Aorta (tissue), 5 donors: ENCODE measurements at places on chromosomes 13 and 19.
A peak's percentile ranks its signal among the peaks of the same experiment; 100 is the strongest.

DNA sequence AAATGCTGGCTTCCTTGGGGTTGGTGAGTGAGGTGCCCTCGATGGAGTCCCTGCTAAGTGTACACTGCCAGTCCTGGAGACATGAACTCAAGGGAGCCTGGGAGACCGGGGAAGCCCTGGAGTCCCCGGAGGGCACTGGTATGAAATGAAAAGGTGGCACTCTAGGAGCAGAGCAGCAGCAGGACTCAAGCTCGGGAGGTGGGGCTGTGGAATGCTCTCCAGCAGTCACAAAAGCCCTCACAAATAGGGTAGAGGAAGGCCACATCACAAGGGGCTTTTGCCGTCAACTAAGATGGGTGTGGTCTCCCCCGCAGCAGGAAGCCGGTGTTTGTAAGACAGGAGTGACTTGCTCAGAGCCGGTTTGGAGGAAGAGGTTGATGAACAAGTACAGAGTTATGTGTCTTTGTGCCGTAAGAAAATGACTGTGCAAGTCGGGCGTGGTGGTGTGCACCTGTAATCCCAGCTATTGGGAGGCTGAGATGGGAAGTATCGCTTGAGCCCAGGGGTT, 19.3 kb downstream of the CCNE1 start:
- H3K36me3 ChIP-seq, result no peaks in the 10 kb centered on the region
- H3K4me3 ChIP-seq, result no peak overlapping the region
- peak; percentile 31 for DNase-seq
- H3K27me3 ChIP-seq, result peaks cover 1% of the 10 kb centered on the region
- H3K27ac ChIP-seq, result no peak overlapping the region

DNA sequence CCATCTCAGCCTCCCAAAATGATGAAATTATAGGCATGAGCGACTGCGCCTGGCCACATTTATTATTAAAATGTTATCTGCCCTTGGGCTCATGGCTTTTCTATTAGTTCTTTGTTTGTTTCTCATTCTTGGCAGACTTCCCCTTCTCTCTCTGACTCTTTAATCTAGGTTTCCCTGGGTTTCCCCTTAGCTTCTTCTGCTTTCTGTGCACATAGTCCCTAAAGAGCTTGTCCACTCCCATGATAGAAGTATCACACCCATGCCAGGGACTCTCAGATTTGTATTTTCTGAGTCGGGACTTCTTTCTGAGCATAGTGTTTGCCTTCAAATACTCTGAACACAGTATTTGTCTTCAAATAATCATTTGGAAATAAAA, 38.6 kb upstream of the ITM2B start:
- no peak overlapping the region for H3K4me3 ChIP-seq
- H3K4me1 ChIP-seq, result no peaks in the 10 kb centered on the region
- no peaks in the 10 kb centered on the region for H3K27me3 ChIP-seq
- no peak overlapping the region for H3K27ac ChIP-seq
- no peaks in the 10 kb centered on the region for H3K36me3 ChIP-seq
- DNase-seq, result no peak

DNA sequence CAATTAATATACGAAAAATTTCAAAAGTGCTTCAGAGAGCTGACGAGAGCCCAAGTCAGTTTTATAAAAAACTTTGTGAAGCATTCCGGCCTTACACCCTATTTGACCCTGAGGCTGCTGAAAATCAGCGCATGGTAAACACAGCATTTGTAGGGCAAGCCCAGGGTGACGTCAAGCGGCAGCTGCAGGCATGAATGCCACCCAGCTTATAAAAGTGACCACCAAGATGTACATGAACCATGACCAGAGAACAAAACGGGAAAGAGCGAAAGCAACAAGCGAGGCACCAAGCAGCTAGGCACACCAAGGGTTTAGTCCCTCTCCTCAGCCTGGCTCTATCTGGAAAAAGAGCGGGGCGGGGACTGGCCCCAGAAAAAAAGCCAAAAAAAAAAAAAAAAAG, 6.0 kb downstream of the SIGLEC11 start:
- no peak overlapping the region for H3K4me3 ChIP-seq
- H3K27me3 ChIP-seq, result no peaks in the 10 kb centered on the region
- DNase-seq, result peak; percentile 19

GRCh38 chr13:107076801-107077200, 508.9 kb upstream of the ARGLU1 start:
- H3K27ac ChIP-seq, result no peak overlapping the region
- H3K36me3 ChIP-seq, result no peaks in the 10 kb centered on the region
- no peaks in the 10 kb centered on the region for H3K4me1 ChIP-seq
- no peaks in the 10 kb centered on the region for H3K27me3 ChIP-seq
- H3K4me3 ChIP-seq, result no peak overlapping the region
- DNase-seq, result no peak

GRCh38 chr13:47111499-47111898, 214.6 kb upstream of the HTR2A start:
- no peaks in the 10 kb centered on the region for H3K27me3 ChIP-seq
- no peaks in the 10 kb centered on the region for H3K4me1 ChIP-seq
- no peak for DNase-seq
- H3K27ac ChIP-seq, result no peak overlapping the region

DNA sequence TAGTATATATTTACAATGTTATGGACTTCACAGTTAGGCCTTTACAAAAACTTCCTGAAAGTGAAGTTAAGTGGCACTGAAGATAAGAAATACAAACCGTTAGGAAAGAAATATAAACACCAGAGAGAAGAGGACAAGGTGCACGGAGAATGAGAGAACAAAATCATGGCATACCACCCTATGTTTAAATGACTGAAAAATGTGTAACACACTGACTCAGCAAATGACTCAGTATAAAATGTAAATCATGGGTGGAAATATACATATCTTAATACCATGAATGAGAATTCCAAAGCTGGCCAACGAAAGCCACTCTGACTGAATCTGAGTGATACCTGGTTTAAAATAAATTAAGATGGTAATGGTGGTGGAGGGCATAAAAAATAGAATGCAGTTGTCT, 260.8 kb downstream of the DNAJC15 start:
- H3K27ac ChIP-seq, result no peak overlapping the region
- no peaks in the 10 kb centered on the region for H3K36me3 ChIP-seq
- H3K4me3 ChIP-seq, result no peak overlapping the region
- no peaks in the 10 kb centered on the region for H3K4me1 ChIP-seq
- H3K27me3 ChIP-seq, result no peaks in the 10 kb centered on the region
- DNase-seq, result no peak

- no peak for DNase-seq
- H3K36me3 ChIP-seq, result no peaks in the 10 kb centered on the region
- no peaks in the 10 kb centered on the region for H3K27me3 ChIP-seq
- H3K4me3 ChIP-seq, result no peak overlapping the region
- H3K4me1 ChIP-seq, result peaks cover 4% of the 10 kb centered on the region
Measured at GRCh38 chr19:34269081-34269480, 14.7 kb downstream of the GARRE1 start.

DNA sequence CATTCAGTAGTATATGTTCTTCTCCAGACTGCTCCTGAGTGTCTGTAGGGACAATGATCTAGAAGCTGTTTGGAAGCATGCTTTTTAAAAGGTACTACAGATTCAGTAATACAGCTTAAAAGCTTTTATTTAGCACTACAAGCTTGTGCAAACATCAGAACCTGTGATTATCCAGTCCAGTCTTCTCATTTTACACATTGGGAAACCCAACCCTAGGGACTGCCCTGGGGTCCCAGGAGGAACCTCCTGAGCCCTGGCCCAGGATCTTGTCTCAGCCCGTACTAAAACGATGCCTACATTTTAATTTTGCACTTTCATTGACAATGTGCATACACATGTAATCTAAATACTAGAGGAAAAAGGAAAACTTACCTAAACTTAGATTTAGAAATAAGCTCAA, 12.5 kb downstream of the DOCK9 start:
- H3K4me3 ChIP-seq, result no peak overlapping the region
- peaks cover 1% of the 10 kb centered on the region for H3K4me1 ChIP-seq
- H3K27me3 ChIP-seq, result no peaks in the 10 kb centered on the region
- no peak for DNase-seq

GRCh38 chr13:32141462-32141861, 109.9 kb downstream of the FRY start:
- H3K4me1 ChIP-seq, result peaks cover 3% of the 10 kb centered on the region
- no peak overlapping the region for H3K27ac ChIP-seq
- H3K36me3 ChIP-seq, result no peaks in the 10 kb centered on the region
- H3K27me3 ChIP-seq, result no peaks in the 10 kb centered on the region
- no peak for DNase-seq

- no peak overlapping the region for H3K4me3 ChIP-seq
- no peak for DNase-seq
- H3K27me3 ChIP-seq, result no peaks in the 10 kb centered on the region
Measured at GRCh38 chr13:36084131-36084530, 47.1 kb downstream of the DCLK1 start.

DNA sequence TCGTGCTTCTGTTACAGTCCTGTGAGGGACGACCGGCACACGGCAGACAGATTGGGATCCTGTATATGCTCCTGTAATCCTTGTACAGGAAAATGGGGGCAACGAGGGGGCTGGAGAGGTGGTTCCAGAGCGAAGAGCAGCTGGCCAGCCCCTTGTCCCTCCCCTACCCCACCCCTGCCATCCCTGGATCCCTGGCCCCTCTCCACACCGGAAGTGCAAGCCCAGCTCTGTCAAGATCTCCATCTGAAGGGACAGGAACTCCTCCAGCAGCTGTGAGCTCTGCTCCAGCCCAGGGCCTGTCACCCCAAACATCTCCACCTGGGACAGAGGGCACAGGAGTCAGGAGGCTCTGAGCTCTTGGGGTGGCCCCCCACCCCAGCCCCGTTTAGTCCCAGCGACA, 5.5 kb upstream of the CCER2 start:
- H3K4me3 ChIP-seq, result no peak overlapping the region
- H3K27ac ChIP-seq, result no peak overlapping the region
- no peaks in the 10 kb centered on the region for H3K36me3 ChIP-seq
- no peaks in the 10 kb centered on the region for H3K27me3 ChIP-seq
- DNase-seq, result peak; percentile 69
- H3K4me1 ChIP-seq, result no peaks in the 10 kb centered on the region

- H3K4me3 ChIP-seq, result no peak overlapping the region
- H3K4me1 ChIP-seq, result no peaks in the 10 kb centered on the region
- no peaks in the 10 kb centered on the region for H3K27me3 ChIP-seq
- H3K36me3 ChIP-seq, result no peaks in the 10 kb centered on the region
- H3K27ac ChIP-seq, result no peak overlapping the region
Measured at GRCh38 chr19:4391701-4392483, 8.5 kb downstream of the SH3GL1 start.

- no peaks in the 10 kb centered on the region for H3K27me3 ChIP-seq
- DNase-seq, result no peak
- peaks cover 3% of the 10 kb centered on the region for H3K4me1 ChIP-seq
- no peak overlapping the region for H3K27ac ChIP-seq
- H3K4me3 ChIP-seq, result no peak overlapping the region
Measured at GRCh38 chr13:92954746-92955145, 271.9 kb upstream of the GPC6 start.

GRCh38 chr13:51244637-51245405, 22.6 kb downstream of the FAM124A start:
- no peaks in the 10 kb centered on the region for H3K27me3 ChIP-seq
- H3K36me3 ChIP-seq, result no peaks in the 10 kb centered on the region
- no peak overlapping the region for H3K4me3 ChIP-seq
- no peak for DNase-seq
- H3K4me1 ChIP-seq, result no peaks in the 10 kb centered on the region

DNA sequence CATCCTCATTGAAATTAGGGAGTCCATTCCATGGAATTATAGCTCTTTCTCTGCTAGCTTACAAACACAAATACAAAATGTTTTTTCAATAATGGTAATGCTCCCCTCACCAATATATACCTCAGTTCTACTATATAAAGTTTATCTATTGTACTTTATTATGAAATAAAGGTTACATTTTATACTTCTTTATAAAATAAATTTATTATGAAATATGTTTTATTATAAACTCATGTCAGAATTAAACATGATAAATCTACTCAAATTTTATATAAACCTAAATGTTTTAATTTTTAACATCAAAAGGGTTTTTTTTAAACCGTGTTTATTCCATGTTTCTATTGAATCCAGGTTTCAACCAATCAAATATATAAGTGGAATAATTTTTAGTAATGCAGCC, 646.1 kb upstream of the PCDH20 start:
- no peaks in the 10 kb centered on the region for H3K4me1 ChIP-seq
- no peaks in the 10 kb centered on the region for H3K27me3 ChIP-seq
- no peak overlapping the region for H3K4me3 ChIP-seq
- H3K36me3 ChIP-seq, result no peaks in the 10 kb centered on the region

- H3K27ac ChIP-seq, result no peak overlapping the region
- no peaks in the 10 kb centered on the region for H3K27me3 ChIP-seq
- no peak overlapping the region for H3K4me3 ChIP-seq
Measured at GRCh38 chr19:55176076-55176475, 4.0 kb downstream of the SYT5 start.

GRCh38 chr13:100503622-100504021, 85.0 kb downstream of the GGACT start:
- no peaks in the 10 kb centered on the region for H3K27me3 ChIP-seq
- DNase-seq, result no peak
- H3K4me3 ChIP-seq, result no peak overlapping the region
- H3K36me3 ChIP-seq, result no peaks in the 10 kb centered on the region

DNA sequence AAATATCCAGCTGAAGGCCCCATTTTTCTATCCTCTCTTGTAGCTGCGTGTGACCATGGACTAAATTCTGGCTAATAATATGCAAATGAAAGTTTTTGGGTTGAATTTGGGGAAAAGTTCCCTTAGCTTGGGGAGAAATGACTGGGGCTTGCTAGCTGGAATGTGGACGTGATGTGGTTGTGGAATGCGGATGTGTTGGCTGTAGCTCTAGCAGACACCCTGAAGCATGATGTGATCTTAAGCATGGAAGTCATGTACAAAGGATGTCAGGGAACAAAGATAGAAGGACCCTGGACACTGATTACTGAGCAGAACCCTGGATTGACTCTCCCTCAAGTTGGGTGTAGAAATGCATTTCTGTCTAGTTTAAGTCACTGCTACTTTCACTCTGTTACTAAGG, 25.4 kb upstream of the SCEL start:
- no peak overlapping the region for H3K4me3 ChIP-seq
- no peaks in the 10 kb centered on the region for H3K27me3 ChIP-seq
- H3K36me3 ChIP-seq, result no peaks in the 10 kb centered on the region

DNA sequence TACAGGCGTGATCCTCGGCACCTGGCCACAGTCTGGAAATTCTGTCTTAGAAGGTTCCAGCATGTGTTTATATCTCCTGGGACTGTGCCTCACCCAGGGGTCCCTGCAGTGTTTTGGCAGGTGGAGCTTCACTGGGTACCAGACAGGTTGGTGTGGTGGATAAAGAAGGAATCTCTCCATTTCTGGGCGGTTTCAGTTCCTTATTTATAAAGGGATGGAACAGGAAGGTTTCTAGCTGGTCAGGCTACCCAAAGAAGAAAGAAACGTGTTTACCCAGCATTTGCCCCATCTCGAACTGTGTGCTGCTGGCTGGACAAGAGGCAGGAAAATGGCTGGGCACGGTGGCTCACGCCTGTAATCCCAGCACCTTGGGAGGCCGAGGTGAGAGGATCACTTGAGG, 9.8 kb downstream of the PNPLA6 start:
- H3K4me1 ChIP-seq, result no peaks in the 10 kb centered on the region
- H3K27ac ChIP-seq, result no peak overlapping the region
- no peaks in the 10 kb centered on the region for H3K36me3 ChIP-seq
- H3K27me3 ChIP-seq, result no peaks in the 10 kb centered on the region

- no peaks in the 10 kb centered on the region for H3K27me3 ChIP-seq
- DNase-seq, result no peak
- H3K4me1 ChIP-seq, result no peaks in the 10 kb centered on the region
- no peak overlapping the region for H3K4me3 ChIP-seq
Measured at GRCh38 chr19:18435842-18436670, 1.9 kb downstream of the ISYNA1 start.
